NCI-H345 (cell line): ENCODE measurements at places on chromosomes 6 and 20.

DNA sequence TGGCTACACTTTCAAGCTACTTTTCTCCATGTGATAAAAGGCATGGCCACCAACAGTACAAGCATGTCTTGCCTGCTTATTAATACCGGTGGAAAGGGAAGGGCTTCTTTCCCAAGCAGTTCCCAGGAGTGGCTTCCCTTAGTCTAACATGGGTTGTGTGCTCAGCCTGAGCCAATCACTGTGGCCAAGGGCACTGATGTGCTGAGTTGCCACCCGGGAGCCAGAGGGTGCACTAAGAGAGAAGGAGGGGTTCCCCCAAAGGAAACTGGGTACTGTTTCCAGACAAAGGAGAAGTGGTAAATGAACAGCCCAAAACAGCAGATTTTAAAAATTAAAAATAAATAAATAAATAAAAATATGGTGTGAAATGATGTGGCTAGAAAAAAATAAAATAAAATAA, 68.5 kb downstream of the BANF2 start:
- DNase-seq = no peak

DNA sequence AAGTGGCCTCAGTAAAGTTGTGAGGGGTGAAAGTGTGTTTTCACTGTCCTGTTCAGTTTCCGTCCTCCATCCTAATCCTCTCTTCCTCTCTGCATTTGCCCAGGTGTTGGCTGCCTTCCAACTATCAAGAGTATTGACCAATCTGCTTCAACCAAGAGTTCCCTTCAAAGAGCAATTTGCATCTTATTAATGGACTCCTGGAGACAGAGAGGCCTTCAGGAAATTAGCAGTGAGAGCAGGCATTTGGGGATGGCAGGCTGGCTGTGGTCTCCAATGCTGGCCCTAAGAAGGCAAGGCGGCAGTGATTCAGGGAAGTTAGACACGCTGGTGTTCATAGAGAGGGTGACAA, 77.2 kb downstream of the GPR6 start:
- peak; percentile 77 for DNase-seq

DNA sequence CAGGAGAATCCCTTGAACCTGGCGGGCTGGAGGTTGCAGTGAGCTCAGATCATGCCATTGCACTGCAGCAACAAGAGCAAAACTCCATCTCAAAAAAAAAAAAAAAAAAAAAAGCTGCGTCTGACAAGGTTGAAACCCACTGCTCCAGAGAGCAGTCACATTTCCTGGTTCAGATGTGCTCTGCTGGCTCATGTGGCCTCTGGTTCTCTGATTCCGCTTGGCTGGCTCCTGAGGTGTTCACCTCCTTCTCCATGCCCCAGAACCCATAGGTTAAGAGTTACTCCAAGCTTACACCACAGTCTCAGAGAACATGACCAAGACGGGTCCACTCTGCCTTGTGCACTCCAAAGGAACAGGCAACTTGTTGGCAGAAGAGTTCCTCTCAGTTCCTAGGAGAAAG, 8.8 kb upstream of the CNR1 start:
- no peak for DNase-seq

- no peak for DNase-seq
These were observed 227.7 kb downstream of the MYLK4 start for GRCh38 chr6:2523061-2523460.

GRCh38 chr6:32081168-32081990, 27.8 kb downstream of the TNXB start:
- no peak for DNase-seq

- no peak for DNase-seq
These were observed 705.7 kb upstream of the SLC35B3 start for GRCh38 chr6:9140951-9141460.

DNA sequence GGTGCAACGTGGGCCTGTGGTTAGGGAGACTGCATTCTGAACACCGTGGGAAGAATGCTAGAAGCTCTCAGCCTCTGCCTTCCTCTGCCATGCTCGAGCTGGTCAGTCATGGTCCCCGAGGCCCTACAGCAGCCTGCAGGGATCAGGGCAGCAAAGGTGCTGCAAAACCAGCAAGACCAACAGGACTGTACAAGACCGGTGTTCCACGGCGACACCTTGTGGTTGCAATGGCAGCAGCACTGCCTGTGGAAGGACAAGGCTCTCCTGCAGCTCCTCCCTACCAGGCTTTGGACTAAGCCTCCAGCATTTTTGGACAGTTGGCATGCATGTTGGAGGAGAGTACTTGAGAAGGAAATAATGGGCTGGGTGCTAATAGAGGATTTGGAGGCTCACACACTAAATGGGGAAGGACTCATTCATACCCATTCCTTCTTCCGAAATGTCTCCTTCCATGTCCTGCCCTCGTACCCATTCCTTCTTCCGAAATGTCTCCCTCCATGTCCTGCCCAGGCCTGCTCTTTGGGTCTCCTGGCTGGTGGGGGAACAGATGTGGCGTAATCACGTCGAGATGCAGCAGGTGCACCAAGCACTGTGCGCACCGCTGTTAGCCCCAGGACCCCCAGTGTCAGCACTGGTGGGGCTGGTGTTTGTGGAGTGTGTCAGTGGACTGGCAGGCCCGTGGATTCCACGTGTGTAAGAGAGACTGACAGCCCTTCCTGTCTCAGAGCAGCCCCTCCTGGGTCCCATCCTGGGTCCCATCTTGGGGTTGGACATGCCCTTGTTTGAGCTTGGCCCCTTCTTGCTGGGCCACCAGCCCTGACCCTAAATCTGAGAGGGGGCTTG, 18.6 kb upstream of the MYT1 start:
- no peak for DNase-seq

GRCh38 chr20:44609006-44609515, 26.7 kb downstream of the PKIG start:
- DNase-seq = no peak

- DNase-seq = no peak
These were observed 133.5 kb upstream of the MAP3K7 start for GRCh38 chr6:90720404-90720803.

GRCh38 chr20:1187605-1188171, 2.9 kb upstream of the TMEM74B start:
- no peak for DNase-seq

DNA sequence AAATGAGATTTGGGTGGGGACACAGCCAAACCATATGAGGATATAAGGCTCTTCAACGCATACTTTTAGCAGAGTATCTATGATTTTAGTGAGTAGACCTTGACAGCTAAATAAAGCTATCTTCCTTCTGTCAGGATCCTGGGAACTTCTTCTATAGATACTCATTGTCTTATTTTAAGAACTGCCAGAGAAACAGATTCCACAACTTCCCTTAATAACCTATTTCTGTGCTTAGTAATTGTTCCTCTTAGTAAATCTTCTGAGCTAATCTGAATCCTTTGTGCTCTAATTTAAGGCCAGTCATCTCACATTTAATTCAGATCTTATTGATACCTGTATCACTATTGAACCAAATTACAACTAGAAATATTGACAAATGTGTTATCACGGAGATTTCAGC, 64.0 kb upstream of the CEP85L start:
- DNase-seq = no peak

GRCh38 chr6:29816030-29816429, 11.6 kb upstream of the HLA-G start:
- no peak for DNase-seq

DNA sequence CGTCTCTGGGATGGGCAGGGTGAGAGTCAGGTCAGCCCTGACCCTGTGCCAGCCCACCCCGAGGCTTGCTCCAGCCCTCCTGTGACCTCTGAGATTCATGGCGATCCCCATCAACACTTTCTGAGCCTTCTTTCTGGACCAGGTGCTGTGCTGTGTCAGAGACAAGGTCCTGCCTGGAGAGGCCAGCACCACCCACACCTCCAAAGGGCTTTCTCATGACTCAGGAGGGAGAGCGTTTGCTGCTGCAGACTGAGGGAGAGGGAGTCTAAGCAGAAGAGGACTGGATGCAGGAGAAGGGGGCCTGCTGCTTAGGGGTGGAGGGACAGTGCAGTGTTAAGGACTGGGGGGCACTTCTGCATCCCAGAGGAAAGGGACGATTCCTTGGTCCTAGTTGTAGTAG, 193.5 kb downstream of the LRFN2 start:
- no peak for DNase-seq

DNA sequence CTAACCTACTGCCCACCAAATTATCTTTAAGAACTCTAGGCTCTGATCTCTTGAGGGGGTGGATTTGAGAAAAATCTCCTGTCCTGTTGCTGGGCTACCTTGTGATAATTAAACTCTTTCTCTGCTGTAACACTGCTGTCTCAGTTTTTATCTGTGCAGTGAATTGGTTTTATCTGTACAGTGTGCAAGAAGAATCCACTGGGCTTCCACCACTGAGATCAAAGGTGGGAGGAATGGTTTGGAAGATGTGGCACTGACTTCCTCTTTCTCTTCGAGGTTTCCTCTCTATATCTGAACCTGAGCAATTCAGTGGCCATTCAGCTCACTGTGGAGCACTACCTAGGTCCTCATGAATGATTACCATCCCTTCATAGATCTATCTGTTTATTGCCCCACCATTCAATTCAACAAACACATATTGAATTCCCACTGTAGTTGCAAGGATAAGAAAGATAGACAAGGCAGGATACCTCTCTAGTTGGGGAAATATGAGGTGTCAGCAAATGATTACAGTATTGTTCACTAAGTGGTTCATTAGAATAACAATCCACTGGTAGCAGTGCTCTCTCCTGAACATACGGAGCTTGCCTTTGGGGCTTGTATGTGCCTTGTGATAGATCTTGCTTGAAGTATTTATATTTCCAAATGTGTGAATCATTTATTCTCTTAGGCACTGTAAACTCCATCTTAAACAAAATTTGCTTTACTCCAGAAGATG, 172.1 kb upstream of the ARG1 start:
- no peak for DNase-seq

- peak; percentile 12 for DNase-seq
These were observed 112.6 kb downstream of the PLCB1 start for GRCh38 chr20:8244637-8245036.

- no peak for DNase-seq
These were observed 462.7 kb upstream of the SULF2 start for GRCh38 chr20:48247961-48248360.

DNA sequence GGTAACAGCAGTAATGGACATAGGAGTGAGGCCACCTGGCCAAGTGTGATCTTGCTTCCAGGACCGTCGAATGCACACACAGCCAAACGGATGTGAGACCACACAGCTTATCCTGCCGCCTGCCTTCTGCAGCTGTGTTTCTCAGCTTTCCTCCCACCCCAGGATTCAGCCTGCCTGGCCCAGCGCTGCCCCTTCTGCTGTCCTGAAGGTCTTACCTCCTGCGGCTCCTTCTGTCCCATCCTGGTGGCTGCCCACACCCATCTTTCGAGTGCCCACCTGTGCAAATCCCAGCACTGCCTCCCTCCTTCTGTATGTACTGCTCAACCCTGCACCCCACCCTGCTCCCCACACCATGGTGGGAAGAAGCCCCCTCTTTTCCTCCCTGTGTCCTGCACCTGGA, 49.4 kb upstream of the DACT2 start:
- no peak for DNase-seq

DNA sequence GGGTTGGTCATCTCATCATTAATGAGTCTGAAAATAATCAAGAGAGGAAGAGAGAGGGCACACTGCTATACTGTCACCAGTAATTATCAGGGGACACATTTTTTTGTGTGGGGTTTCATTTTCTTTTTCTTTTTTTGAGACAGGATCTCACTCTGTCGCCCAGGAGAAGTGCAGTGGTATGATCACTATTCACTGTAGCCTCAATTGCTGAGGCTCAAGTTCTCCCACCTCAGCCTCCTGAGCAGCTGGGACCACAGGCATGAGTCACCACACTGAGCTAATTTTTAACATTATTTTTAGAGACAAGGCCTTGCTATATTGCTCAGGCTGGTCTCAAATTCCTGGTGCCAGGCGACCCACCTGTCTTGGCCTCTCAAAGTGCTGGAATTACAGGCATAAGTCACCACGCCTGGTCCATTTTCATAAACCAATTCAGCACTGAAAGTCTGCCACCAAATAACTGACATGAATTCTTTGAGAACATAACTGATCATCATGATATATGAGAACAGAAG, 43.3 kb downstream of the EPHA7 start:
- DNase-seq = no peak

GRCh38 chr6:56255349-56255748, 8.0 kb upstream of the COL21A1 start:
- no peak for DNase-seq

GRCh38 chr6:54903884-54904283, 57.3 kb downstream of the FAM83B start:
- DNase-seq = no peak

- DNase-seq = no peak
These were observed 31.6 kb upstream of the PRL start for GRCh38 chr6:22328474-22328873.

GRCh38 chr6:24744911-24745310, 26.0 kb upstream of the C6orf62 start:
- DNase-seq = no peak

- DNase-seq = peak; percentile 11
These were observed 55.4 kb upstream of the TULP4 start for GRCh38 chr6:158256746-158257424.

GRCh38 chr6:128597956-128598355, 77.6 kb upstream of the PTPRK start:
- DNase-seq = no peak

DNA sequence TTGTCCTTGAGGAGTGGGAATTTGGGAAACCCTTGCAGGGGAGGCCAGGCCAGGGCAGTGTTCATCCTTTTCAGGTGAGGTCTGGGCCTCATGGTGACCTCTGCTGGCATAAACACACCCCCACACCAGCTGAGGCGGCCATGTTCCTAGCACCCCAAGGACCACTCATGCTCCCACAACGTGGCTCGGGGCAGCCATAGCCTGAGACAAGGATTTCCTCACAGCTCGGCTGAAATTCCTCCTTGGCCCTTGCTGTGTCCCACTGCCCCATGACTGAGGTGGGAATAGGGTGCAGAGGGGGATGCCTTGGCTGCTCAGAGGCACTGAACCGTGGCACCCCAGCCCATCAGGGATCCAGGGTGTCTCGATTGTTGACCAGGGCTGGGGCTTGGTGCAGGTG, 27.3 kb upstream of the SPDEF start:
- no peak for DNase-seq

- DNase-seq = no peak
These were observed 116.6 kb downstream of the ADAT2 start for GRCh38 chr6:143333749-143334520.

DNA sequence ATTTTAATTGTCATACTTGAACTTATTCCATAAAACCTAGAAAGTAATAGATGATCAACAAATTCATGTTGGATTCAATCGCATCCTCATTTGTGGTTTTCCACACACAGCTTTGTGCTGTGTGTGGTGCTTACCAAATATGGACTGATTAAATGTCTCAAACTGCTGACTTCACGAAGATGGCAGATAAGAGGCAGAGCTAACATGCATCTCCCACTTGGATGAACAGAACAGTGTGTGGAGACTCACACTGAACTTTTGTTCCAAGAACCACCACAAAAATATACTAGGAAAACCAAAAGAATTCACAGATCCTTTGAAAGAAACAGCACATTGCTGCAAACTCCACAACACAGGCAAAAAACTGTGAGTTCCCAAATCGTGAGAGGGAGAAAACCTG, 603.7 kb downstream of the TENT5A start:
- no peak for DNase-seq

- no peak for DNase-seq
These were observed 88.3 kb downstream of the CEBPB start for GRCh38 chr20:50278684-50279531.
